ENCODE measurements at places on chromosomes 12 and 14.

DNA sequence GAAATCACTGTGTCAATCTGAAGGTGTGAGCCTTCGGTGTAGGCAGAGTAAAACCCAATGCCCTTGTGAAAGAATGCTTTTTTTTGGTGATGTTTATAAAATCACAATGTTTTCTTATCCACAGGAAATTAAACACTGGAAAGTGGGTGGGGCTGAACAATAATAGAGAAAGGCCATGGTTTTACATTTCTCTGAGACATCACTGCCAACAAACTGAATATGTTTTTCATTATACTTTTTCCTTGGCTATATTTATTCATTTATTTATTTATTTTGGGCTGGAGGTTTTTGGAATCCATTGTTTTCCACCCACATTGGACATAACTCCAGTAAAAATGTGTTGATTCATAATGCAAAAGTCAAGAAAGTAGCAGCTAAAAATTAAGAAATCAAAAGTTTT is 16.9 kb downstream of the LRRK2 start:
- DNase-seq: no peak

GRCh38 chr14:103739466-103739792 is 23.8 kb downstream of the ZFYVE21 start:
- DNase-seq: no peak

GRCh38 chr12:53489242-53489864 is 9.9 kb downstream of the MAP3K12 start:
- DNase-seq: no peak

GRCh38 chr12:3713483-3713882 is 39.4 kb downstream of the CRACR2A start:
- no peak for DNase-seq

GRCh38 chr12:110688446-110689280 is at the start of gene HVCN1:
TSS of gene HVCN1 (minus strand) at chr12:110689115. CDS start at chr12:110683245, 5,870 bp downstream.
- no peak for DNase-seq

DNA sequence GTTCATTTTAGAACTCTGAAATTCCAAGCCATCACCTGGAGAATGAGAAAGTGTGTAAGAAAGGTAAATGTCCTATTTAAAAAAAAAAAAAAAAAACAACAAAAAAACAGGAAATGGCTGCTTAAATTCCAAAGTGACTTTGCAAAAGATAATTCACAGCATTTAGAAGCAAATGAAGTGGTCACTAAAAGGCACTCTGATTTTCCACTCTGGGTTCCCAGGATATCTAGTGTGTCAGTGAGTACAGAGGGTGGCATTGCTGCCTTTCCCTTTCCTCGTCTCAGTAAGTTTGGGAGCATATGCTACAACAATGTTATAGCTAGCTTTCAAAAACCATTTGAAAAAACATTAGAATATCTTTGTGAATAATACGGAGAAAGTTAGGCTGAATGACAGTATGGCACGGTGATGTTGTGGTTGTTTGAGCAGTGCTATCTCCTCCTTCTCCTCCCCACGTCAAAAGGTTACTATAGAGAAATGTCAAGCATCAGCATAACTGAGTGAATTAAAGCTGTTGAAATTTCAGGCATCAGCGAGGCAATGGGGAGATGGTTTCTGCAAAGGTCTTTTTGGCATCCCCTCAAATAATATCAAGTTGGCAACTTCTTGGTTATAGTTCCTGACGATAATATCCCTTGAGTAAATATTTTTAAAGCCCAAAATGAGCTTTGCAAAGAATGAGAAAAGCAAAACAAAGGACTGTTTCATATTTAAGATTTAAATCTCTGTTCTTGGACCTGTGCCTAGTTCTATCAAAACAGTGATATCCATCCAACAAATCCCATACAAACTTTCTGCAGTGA is 164.5 kb upstream of the E2F7 start:
- DNase-seq: no peak

DNA sequence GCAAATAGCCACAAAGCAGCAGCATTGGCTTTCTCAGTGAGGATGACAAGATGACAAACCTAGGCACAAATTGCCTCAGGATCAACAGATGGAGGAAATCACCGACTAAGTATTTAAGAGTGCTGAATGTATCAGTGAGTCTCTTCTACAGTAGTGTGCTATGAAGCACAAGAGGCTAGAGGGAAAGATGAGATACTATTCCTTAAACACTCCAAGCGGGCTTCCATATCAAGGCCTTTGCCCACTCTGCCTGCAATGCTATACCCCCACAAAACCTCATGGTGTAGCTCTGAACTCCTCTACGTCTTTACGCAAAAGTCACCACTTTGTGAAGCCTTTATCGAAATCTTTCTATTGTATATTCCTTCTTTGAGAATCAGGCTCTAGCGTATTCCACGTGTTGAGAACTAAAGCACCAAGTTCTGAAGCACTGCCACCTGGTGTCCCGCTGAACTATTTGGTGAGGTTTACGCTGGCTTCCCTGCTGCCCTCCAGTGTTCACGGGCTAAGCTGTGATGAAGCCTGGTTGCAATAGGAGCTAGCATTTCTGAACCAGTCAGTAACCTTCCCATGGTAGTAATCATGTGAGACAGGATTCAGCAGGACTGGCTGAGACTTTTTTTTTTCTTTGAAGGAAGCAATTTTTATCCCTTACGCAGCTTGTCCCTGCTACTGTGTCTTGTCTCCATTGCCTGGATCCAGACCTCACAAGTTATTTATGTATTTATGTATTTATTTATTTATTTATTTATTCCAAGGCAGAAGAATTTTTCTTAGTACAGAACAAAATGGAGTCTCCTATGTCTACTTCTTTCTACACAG is 426.5 kb upstream of the OR4E1 start:
- peak; percentile 76 for DNase-seq

DNA sequence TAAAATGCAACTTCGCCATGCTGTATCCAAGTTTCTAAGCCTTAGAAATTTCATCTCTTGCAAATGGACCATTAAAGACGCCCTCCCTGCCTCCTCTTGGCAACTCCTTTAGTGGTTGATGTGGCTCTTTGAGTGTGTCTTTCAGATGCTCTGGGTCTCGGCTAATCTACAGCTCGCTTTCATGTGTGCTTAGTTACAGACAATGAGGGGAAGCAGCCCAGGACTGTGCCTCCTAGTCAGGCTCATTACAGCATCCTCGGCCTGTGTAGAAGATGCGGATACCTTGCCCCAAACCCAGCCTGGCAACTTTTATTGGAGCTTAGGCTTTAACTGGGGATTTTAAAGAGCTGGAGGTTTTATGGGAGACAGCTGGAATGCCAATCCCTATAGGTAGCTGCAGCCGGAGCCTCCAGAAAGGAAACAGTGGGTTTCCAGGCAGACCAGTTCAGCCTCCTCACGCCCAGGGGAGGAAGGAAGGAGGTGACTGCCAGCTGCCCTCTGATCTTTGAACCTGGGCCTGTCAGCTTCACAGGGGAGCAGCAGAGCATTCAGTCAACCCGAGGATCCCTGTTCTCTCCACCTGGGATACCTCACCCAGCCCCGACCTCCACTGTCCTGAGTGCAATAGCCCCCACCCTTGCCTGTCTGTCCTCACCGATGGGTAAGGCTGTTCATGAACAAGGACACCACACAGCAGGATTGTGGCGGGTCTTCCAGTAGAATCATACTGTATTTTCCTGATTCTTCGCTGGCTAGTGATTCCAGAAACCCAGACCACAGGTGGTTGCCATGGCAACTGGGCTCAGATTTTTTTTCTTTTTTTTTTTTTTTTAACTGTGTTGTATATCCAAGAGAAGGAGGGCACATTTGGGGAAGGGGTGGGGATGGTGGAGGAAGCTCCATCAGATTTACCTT is 638.5 kb downstream of the MED13L start:
- peak; percentile 58 for DNase-seq

DNA sequence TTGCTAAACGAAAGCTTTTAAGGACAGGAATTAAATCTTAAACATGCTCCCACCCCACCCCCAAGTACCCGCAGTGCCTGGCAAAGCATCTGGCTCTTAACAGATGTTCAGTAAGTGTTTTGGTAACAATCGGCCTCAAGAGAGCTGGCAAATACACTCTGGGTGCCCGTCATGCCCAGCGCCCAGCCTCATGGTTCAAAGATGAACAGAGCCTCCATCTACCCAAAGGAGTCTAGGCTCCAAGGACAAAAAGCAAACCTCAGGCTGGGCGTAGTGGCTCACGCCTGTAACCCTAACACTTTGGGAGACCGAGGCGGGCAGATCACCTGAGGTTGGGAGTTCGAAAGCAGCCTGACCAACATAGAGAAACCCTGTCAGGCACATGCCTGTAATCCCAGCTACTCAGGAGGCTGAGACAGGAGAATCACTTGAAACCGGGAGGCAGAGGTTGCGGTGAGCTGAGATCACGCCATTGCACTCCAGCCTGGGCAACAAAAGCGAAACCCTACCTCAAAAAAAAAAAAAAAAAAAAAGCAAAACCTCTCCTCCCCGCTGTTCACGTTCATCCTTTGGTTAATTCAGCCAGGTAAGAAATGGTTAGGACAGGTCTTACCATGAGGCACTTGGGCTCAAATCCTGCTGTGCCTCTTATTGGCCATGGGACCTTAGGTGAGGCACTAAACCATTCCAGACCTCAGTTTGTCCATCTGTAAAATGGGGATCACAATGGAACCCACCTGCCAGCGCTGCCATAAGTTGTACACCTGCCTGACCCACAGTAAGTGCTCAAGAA is 151.3 kb downstream of the BCL11B start:
- peak; percentile 30 for DNase-seq

DNA sequence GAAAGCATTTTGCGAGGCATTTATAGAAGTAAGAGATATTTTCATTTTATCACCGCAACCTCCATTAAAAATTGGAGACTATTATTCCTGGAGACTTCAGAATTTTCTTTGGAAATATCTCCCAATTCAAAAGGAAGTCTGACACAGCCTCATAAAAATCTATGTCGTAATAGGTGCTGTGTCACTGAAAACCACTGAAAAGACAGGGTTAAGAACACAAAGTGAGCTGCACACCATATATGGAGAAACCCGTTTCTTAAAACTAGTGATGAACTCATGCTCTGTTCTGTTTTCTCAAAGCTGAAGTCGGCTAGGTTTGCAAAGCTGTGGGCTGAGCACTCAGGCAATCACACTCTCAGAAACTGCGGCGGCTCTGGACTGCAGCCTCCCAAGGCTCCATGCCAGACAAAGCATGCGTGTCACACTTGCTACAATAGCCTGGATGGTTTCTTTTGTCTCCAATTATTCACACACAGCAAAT is at the start of gene GLIPR1:
Gene GLIPR1 (plus strand): TSS at position 287 of the 481 bp plus-strand sequence. CDS start 126 bp downstream, at position 413.
- DNase-seq: no peak

GRCh38 chr12:82583756-82584155 is 103.0 kb upstream of the TMTC2 start:
- DNase-seq: no peak

GRCh38 chr12:94258593-94258992 is 110.2 kb downstream of the PLXNC1 start:
- no peak for DNase-seq

- no peak for DNase-seq
Observed at GRCh38 chr14:73739174-73739898, 25.2 kb upstream of the PNMA1 start.

GRCh38 chr12:29781705-29782266 is 2.0 kb downstream of the TMTC1 start:
- DNase-seq: no peak

GRCh38 chr12:116276652-116277466 is 634 bp downstream of the MED13L start:
- peak; percentile 89 for DNase-seq

GRCh38 chr12:113949321-113950305 is 16.5 kb downstream of the RBM19 start:
- DNase-seq: no peak

Measured in ecto neural progenitor cell (in vitro differentiated cells).